ENCODE measurements at places on chromosomes 4 and X.

- DNase-seq = no peak
These were observed 22.7 kb upstream of the PSAPL1 start for GRCh38 chr4:7457201-7458065.

GRCh38 chr4:160110891-160111290 lies 1008.0 kb downstream of the RAPGEF2 start:
- DNase-seq = no peak

DNA sequence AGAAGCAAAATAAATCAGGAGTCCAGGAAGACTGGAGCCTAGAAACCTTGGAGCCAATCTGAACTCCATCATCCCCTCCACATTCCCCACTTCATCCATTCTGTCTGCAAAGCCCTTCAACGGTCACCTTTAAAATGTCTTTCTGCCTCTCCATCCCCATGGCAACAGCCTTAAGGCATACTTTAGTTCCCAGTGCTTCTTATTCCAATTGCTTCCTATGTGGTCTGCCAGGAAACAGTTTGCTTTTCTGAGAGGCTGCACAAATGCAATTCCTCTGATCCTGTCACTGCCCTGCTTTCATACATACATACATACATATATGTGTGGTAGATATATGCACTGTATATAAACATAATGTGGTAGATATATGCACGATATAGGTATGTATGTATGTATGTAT lies 786 bp upstream of the MAGEH1 start:
- no peak for DNase-seq

- DNase-seq = peak; percentile 17
These were observed 8.4 kb upstream of the NUP54 start for GRCh38 chr4:76156635-76157034.

DNA sequence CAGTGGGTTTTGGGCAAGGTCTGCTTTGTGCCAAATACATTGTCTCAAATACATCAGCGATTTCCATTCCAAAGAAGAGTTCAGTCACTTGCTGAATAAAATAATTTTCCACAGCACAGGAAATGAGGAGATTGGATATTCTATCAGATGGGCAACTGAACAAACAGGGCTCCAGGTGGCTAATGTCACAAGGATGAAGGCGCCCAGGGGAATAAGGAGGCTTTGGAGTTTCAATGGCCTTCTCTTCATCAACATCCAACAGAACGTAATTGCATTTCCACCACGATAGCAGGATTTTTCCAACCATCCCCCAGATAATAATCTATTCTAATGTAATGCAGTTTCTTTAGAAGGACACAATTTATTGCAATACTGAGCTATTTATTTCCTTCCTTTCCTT lies 104.7 kb upstream of the KLHL13 start:
- DNase-seq = no peak

GRCh38 chr4:177729681-177730080 lies 287.4 kb upstream of the AGA start:
- no peak for DNase-seq

DNA sequence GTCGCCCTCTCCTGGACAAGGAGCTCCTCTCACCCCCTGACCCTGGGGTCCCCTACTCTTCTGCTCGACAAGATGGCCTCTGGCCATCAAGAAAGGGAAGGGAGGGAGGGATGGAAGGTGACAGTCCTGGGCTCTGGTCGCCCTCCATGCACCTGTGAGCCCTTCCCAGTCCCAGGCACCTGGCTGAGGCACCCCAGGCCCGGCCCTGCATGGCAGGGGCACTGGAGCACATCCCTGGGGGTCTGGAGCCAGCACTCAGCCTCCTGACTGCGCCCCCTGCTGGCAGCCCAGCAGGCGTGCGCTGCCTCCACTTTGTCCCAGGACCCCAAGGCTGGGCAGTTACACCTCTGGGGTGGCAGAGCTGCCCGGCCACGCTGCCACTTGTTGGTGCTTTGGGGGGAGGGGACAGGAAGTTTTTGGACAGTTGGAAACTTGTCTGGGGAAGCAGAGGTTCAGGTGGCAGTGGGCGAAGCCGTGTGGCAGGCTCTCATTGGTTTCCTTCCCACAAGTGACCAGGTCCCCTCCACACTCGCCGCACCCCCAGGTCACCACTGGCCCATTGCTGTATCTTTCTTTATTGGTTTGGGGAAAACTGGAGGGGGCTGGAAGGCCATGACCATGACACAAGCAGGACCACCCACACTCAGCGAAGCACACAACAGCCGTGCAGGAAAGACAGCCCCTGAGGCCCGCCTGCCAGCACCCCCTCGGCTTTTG lies 4.3 kb downstream of the PNCK start:
- DNase-seq = no peak

DNA sequence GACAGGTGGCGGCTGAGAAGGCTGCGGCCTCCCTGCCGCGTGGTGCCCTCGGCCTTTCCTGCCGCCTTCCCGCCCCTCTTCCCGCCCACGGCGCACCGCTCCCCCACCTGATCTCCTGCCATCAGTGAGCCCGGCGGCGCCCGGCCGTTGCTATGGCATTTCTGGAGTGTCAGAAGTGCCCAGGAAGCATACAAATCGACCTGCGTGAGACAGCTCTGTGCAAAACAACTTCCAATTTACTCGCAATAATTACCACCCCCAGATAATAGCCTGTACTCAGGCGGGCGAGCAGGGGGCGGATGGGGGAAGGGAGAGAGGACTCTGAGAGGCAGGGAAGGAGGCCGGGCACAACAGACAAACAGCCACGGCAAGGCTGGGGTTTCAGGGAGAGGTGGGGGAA lies 16.6 kb upstream of the ERCC6L start:
- DNase-seq = peak; percentile 33

DNA sequence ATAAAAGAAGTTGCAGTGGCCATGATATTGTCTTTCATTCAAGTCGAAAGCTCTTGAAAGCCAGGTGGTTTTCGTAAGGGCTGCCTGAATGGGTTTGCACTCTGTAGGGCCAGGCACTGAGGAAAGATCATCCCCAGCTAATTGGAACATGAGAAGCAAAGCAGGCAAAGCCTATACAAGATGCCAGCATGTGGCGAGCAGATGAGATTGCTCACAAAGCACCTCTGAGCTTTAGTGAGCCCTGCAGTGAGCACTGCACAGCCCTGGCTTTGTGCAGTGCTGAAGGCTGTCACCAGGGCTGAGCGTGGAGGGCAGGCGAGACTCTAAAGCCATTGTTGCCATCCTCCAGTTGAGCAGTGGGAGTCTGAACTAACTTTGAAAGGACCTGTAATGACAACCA lies 53.8 kb downstream of the HADH start:
- DNase-seq = no peak

GRCh38 chrX:72393836-72394517 lies 88.3 kb upstream of the CITED1 start:
- DNase-seq = no peak

GRCh38 chr4:6753103-6753560 lies 29.4 kb upstream of the KIAA0232 start:
- DNase-seq = no peak

DNA sequence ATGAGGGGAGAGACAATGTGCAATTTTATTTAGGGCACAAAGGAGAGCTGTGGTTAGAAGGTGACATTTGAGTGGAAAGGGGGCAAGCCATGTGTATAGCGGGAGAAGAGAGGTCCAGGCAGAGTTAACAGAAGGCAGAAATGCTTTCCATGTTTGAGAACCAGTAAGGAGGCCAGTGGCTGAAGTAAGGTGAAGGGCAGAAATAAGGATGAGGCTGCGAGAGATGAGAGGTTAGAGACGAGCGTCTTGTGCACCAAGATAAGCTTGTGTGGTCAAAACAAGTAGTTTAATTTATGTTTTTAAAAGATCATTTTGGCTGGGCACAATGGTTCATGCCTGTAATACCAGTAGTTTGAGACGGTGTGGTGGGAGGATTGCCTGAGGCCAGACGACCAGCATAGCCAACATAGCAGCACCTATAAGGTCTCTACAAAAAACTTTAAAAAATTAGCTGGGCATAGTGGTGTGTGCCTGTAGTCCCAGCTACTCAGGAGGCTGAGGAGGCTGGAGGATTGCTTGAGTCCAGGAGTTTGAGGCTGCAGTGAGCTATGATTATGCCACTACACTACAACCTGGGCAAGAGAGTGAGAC lies 8.5 kb downstream of the HTT start:
- DNase-seq = no peak

DNA sequence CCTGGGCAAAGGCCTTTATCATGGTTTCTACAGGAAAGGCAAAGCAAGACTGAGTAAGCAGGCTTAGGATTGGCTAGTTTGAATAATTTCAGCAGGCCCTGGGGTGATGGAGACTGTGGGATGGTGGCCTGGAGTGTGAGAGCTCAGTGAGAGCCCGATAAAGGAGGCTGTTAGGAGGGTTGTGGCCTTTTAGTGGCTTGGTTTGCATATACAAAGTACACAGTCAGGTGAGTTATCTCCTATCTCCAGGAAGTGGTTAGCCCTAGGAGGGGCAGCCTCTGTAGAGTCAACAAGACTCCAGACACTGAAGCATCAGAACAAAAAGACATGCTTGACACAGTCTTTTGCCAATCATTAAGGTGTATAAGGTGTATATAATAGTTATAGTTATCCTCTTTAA lies 157.2 kb downstream of the CFAP299 start:
- DNase-seq = peak; percentile 41

DNA sequence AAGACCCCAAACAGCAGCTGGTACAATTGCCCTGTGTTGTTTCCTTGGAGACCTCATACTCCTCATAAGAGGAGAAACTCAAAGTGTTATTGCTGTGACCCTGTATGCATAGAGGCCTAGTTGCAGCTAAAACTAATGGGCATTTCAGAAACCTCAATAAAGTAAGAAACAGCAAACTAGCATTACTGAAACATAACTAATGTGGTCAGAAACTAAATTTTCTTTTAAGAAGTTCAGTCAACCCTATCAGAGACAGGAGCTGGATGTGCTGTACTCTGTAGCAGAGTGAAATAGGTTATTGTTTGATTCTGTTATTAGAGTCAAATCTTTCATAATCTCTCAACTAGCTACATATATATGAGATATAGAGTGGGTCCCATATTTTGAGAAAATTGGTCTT lies 257.5 kb upstream of the IRS4 start:
- DNase-seq = no peak

DNA sequence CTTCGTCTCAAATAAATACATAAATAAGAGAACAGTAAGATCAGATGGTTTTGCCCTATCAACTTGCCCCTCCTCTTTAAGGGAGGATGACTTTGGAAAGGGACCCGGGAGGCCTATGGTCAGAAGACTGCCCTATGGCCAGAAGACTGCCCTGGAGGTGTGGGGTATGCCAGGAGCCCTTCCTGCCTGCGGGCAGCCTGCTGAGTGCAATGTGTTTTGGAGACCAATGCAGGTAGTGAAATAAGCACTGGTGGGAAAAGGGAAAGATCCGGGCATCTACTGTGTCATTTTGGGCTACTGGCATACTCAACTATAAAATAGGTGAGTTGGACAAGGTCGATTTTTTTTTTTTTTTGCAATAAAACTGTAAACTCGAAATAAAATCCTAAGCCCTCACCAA lies 129.8 kb upstream of the SLC34A2 start:
- no peak for DNase-seq

DNA sequence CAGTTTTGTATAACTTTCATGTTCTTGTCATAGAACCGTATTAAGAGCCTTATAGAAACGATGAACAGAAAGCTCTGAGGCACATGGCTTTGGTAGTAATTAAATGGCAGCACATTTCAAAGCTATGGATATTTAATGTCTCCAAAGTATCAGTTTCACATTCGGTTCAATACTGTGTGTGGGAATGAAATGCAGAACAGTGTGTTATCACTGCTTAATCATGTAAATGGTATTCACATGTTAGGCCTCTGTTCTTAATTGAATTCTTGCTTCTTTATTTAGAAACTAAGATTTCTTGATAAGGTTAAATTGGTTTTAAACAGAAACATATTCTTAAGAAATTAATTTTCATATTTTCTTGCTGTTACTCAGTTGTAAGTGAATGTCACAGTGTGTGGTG lies 701.0 kb upstream of the PITX2 start:
- peak; percentile 6 for DNase-seq

GRCh38 chrX:55546956-55547355 lies 57.3 kb upstream of the USP51 start:
- no peak for DNase-seq

GRCh38 chr4:1098311-1098925 lies 14.9 kb downstream of the RNF212 start:
- no peak for DNase-seq

- DNase-seq = no peak
These were observed 143.7 kb upstream of the PABPC4L start for GRCh38 chr4:134345244-134345643.

DNA sequence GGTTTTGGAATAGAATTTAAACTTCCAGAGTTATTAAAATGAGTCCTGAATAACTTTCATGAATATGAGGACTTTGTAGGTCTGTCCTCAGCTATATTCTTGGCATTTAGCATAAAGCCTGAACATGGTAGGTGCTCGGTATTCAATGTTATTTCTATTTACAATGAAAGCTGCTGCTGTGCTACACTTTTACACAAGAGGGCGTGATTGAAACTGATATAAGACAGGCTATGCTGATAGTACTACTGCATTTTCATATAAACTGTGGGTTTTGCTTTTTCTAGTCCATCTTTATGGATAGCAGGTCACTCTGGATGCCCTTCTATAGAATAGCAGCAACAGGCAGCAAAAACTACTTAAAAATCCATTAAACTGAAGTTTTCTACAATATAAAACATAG lies 12.3 kb upstream of the GNPDA2 start:
- no peak for DNase-seq

DNA sequence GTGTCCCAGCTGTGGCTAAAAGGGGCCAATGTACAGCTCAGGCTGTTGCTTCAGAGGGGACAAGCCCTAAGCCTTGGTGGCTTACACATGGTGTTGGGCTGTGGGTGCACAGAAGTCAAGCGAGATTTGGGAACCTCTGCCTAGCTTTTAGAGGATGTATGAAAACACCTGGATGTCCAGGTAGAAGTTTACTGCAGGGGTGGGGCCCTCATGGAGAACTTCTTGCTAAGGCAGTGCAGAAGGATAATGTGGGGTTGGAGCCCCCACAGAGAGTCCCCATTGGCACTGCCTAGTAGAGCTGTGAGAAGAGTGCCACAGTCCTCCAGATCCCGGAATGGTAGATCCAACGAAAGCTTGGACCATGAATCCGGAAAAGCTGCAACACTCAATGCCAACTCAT lies 40.5 kb downstream of the UBA6 start:
- no peak for DNase-seq

- DNase-seq = no peak
These were observed 109.7 kb downstream of the UNC5C start for GRCh38 chr4:95439071-95439470.

DNA sequence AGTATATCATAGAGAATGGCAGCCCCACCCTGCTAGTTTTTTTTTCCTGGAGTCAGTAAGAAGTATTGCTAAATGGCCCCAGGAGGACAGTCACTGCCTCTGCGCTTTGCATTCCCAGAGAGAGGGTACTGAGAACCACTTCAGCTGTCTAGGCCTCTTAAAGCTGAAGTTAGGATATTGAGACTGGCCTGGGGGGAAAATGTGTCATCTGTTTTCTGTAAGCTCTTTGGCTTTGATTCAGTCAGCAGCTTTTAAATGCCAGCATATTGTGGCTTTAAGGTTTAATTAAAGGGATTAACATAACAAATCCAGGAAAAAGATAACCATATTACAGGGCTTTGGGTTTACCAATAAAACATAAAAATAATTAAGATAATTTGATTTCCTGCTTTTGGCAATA lies 852.0 kb downstream of the PCDH18 start:
- DNase-seq = no peak
